ENCODE measurements at places on chromosomes 3 and 15.

DNA sequence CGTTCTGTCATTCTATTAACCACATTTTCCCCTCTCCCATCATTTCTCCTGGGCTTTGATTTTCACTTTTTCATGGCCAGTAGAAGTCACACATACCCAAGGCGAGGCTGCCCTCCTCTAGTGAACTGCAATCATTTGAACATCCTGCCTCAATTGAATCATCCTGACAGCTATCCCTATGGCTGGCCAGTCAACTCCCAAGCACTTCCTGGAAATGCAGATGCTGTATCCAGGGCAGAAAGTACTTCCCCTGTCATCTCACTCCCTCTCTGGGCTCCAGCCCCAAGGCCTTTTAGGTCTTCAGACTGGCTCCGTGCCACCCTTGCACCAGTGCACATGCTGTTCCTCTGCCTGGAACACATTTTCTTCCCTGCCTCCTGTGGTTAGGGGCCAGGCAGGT, 738.3 kb upstream of the CFAP20DC start:
- DNase-seq, result no peak

DNA sequence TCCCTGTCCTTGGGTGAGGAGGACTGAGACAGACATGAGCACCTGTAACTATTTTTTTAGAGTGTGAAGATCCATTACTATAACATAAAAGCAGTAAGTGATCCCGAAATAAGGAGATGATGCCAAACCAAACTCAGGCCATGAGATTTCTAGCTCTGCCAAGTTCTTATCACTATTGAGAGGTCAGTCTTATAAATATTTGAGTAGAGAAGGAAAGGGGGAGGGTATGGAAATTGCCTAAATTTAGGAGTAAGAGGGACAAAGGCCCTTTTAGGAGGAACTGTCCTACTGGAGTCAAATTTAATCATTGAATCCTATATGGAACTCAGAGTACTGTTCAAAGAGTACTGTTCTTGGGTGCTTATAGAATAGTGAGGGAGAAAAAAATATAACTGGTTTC, 326.9 kb upstream of the NAALADL2 start:
- DNase-seq, result no peak

GRCh38 chr3:127697551-127698240, 24.9 kb downstream of the ABTB1 start:
- peak; percentile 66 for DNase-seq

DNA sequence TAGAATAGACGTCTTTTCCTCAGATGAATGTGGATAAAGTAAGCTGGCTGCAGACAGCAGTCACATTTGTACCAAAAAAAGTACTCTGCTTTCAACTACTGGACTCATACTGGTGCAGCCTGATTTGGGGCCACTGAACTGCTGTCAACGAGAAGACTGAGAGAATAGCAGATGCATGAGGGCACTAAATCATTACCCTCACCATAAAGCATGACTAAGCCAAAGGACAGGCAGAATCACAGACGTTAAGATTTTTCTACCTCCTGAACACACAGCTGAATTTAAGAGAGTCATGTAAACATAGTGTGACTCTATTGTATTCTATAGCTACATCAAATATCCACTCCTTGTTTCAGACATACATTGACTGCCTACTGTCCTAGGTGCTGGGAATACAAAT, 67.8 kb upstream of the CDAN1 start:
- no peak for DNase-seq

DNA sequence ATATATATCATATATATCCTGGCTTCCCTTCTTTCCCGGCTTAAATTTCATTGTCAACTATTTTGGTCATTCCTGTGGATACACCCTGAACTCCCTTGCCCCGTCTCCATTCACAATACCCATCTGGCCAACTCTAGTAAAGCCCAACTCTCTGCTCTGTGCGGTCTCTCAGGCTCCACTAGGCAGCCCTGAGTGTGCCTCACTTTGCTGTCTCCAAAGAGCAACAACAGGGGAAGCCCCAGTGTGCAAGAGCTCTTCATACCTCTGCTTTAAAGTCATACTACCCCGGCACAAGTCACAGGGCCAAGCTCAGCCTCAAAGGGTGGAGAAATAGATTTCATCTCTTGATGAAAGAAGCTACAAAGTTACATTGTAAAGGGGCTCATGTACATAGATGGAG, 18.9 kb upstream of the FEM1B start:
- DNase-seq, result peak; percentile 53

DNA sequence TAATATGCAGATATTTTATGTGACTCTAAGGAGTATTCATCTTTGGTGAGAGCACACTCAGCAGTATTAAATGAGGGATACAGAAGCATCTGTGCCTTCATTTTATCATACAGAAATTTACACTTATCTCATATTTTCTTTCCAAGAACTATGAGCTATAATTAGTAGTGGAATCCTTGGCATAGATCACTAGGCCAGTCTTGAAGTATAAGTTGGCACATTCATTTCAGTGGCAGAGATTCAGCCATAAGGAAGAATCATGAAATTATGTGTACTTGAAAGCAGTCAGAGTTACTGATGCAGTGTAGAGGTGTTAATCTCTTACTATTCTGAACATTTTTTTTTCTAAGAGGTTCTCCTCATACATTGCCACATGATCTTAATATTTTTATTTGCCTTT, 393.6 kb upstream of the GOLIM4 start:
- no peak for DNase-seq

GRCh38 chr3:172359231-172359630, 89.0 kb downstream of the GHSR start:
- DNase-seq, result no peak

DNA sequence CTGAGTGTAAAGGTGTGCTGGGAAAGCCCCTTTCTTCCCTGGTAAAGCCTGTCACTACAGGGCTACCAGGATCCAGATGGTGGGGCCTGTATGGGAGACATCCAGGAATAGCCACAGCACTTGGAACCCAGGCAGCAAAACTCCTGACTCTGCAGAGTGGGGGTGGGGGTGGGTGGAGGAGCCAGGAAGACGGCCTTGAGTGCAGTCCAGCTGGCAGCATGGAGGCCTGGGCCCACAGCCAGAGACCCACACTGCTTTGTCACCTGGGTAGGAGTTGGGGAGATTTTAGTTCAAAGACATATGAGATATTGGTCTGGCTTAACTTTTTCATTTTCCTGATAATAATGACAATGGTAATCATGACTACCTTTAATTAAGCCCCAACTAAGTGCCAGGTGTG, 116.7 kb upstream of the MRPS22 start:
- no peak for DNase-seq

DNA sequence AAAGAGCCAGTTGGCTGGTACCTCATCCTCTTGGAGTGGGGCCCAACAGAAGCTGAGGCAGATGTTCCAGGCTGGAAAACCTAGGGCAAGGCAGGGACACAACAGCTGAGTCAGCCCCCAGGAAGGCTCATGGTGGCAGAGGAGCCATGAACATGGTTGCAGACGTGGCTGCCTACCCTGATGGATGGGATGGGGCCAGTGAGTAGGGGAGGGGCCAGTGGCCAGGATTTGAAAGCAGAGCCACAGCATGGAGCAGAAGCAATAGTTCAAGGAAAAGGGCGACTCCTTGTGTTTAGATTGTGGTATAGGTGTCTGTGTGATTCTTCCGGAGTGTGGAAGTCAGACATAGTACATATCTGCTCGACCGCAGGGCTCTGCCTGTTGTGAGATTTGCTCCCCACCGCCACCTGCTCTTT, 24.2 kb downstream of the PXYLP1 start:
- DNase-seq, result no peak

DNA sequence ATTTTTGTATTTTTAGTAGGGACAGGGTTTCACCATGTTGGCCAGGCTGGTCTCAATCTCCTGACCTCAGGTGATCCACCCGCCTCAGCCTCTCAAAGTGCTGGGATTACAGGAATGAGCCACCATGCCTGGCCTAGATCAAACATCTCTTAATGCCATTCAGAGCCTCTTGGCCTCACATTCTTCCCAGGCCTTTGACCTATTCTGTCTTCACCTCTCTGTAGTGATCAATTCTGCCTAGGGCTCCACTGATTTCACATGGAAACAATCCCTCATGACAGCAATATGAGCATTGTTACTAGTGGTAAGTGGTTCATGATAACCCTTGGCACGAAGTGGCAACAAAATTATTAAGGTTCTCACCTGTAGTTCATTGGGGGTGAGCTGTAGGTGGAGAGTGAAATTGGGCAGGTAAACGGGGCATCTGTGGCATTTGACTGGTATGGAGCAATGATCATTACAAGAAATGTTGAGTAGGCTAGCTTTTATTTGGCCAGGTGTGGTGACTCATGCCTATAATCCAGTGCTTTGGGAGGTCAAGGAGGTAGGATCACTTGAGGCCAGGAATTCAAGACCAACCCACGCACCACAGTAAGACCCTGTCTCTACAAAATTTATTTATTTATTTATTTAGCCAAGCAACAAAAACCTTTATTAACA, 4.8 kb upstream of the ARPIN start:
- DNase-seq, result no peak

DNA sequence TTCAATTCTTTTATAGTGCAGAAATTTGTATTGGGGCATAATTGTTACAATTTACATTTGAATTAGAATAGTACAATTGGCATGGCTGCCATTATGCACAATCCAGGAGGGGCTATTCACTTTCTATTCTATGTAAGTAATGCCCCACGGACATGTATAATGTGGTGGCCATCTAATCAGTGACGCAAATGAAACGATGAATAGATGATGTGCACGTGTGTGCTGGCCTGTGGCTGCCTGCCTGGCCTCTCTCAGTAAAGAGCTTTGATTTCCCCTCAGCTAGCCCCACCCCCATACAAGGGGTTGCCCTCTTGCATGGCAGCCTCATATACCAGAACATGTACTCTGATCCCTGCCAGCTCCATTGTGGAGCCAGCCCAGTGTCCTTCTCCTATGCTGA, 86.5 kb downstream of the BOC start:
- DNase-seq, result no peak

DNA sequence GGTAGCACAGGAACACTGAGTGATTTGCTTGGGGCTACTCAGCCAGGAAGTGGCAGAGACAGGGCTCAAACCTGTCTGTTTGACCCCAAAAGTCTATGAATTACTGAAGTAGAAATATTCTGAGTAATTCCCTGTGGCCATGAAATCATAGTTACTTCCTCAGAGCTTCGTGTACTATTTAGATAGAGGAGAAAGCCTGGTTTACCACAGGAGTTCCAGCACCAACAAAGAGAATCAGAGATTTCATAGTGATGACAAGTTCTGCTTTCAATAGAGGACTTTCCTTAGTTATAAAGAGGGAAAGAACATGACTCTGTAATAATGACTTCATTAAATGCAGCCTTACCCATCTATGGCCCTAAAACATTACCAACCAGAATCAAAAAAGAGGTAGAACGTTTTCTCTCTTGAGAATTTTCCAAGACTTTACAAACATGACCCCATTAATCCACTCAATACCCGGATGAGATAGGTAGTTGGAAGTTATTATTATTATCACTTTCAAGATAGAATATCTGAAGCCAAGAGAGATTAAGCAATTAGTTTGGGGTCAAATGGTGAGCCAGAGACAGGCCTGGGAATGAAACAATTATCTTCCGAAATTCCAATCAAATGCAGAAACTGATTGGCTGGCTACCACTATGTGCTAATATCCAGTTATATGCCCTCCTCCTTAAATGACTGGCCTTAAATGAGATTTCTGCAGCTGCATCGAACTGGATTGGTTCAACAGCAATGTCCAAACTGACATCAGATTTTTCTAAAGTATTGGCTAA, 13.6 kb upstream of the WNT5A start:
- no peak for DNase-seq

DNA sequence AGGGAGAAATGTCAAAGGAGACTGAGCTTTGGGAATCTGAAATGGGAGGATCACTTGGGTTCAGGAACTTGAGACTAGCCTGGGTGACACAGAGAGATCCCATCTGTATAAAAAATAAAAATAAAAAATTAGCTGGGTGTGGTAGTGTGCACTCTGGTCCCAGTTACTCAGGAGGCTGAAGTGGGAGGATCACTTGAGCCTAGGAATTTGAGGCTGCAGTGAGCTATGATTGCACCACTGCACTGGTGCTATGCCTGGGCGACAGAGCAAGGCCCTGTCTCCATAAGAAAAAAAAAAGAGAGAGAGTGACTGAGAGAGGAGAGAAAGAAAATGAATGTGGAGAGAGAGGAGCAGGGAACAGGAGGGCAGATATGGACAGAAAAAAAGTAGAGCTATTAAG, 72.8 kb downstream of the SENP2 start:
- DNase-seq, result no peak

DNA sequence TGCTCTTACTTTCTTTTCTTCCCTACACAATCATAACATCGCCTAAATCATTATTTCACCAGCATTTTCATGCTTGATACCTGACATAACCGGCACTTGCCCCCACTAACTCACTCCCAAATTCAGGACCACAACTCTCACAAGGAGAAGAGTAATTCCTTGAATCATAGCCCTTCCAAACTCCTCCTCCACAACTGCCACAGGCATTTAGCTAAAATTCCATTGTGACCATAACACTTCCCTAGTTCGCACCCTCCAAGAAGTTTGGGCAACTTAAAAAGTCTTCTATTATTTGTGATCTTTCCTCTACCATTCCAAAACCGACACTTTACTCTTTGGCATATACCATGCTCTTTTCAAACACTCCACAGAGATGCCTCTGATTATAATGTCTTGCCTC, 59.4 kb upstream of the XRN1 start:
- DNase-seq, result no peak

DNA sequence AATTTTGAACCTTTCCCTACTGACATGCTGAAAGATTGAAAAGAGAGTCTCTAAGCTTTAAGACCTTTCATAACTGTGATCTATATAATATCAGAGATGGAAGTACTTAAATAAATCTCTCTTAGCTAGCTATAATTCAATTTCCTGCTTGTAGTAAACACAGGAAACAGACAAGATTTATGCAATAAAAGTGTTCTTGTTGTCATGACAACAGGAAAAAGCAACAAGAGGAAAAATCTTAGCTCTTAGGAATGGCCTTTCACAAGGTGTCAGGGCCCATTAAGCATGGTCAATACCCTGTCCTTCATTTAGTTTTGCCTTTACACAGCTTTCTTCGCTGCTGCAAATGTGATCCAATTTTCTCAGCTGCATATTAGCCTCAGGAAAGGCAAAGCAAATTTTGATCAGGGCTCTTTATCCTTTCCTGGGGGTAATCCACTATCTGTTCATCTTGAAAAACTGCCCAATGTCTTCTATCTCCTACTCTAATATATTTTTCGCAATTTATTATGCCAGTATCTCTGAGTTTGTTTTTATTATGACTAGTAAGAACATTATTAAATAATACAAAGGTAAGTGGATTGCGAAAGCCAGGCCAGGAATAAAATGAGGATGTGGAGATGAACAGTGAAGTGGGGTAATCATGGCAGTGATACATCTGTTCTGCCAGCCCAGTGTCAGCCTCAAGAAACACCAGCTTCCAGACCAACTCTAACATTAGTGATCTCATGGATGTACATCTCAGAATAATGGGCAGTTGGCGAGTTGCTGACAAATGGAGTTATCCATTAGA, 28.7 kb downstream of the SIDT1 start:
- no peak for DNase-seq

DNA sequence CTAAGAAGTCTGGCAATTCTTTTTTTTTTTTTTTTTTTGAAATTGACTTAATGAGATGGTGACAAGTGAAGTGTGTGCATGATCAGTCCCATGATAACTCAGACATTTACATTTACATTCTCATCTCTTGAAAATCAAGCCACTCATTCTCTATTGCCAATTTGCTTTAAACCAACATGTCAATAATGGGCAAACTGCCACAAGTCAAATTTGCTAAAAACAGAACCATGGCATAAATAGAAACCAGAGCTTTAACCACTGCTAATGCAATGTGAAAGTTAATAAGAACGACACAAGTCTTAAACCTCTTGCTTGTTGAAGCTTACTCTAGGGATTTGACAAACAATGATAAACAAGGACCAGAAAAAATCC, 12.0 kb upstream of the COL8A1 start:
- no peak for DNase-seq

GRCh38 chr15:51912528-51912927, 59.0 kb downstream of the LEO1 start:
- no peak for DNase-seq

Data from NB4 (cell line).